ENCODE measurements at places on chromosomes 1 and 21.

- no peak for DNase-seq
Observed at GRCh38 chr1:182064611-182065010, 3.1 kb upstream of the ZNF648 start.

DNA sequence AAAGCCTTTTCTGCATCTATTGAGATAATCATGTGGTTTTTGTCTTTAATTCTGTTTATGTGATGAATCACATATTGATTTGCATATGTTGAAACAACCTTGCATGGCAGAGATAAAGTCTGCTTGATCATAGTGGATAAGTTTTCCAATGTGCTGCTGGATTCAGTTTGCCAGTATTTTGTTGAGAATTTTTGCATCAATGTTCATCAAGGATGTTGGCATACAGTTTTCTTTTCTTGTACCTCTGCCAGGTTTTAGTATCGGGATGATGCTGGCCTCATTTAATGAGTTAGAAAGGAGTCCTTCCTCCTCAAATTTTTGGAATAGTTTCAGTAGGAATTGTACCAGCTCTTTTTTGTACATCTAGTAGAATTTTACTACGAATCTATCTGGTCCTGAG lies 55.0 kb downstream of the COL24A1 start:
- DNase-seq, result no peak

GRCh38 chr1:175148068-175148467 lies 44.5 kb downstream of the KIAA0040 start:
- DNase-seq, result no peak

- DNase-seq, result no peak
Observed at GRCh38 chr1:156359973-156360372, 9.0 kb upstream of the RHBG start.

DNA sequence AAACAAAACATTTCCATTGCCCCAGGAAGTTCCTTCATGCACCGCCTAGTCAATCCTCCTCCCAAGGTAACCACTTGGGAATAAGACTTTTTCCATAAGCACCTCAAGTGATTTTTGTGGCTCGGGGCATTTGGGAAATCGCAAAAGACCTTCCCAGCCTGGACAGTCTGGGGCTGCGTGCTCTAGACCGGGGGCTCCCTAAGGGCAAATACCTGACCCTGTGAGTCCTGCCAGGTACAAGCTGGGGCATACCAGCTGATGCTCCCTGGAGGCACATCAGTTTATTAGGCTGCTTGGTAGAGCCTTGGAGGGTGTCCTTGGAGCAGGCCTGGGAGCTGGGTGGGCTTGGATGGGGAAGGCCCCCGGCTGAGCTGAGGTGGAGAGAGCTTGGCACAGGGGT lies 34.4 kb downstream of the ALPL start:
- DNase-seq, result no peak

DNA sequence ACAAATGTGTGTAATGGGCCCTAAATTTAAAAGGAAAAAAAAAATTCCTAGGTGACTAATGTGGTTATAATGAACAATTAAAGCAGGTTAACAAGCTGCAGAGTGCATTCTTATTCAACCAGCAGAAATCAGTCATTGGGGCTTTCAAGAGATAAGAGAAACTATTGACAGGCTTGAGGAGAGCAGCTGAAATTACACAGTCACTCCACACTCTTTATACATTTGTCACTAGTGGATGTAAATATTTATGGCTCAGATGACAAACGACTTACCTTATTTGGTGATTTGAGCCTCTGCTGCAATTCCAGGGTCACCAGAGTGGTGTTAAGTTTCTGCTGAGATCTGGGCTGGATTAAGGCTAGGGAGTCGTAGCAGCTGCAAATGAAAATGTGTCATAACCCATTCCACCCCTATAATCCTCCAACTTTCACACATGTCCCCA lies 896.3 kb downstream of the TTLL7 start:
- peak; percentile 45 for DNase-seq

DNA sequence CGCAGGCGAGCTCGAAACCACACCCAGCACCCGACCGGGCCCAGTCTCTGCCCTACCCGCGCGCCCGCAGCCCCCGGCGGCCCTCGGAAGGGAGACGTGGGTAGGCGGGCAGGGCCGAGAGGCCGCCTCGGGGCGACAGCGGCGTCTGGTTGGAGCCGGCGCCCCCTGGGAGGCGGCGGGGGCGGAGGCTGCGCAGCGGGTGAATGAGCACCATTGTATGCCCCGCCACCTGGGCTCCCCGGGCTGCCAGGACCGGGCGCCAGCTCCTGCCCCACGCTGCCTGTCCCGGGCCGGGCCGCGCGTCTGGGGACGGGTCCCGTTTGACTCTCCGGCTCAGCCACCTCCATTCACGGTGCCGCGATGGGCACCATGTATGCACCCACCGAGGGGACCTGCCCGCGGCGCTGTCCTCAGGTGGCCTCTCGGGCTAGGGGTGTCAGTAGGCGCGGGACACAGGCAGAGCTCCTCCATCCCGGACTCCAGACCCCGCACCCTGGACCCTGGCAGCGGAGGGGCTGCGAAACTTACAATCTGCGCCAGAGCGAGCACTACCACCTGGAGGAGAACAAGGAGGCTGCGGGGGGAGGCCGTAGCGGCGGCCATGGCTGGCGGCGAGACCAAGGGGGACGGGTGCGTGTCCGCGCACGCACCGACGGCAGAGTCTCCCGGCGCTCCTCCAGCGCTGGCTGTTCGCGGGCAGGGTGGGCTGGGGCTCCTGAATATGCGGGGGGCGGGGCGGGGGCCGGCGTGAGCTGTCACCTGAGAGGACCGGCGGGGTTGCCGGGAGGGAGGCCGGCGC lies at the start of gene COL9A2:
Gene COL9A2 (minus strand): TSS at position 692 of the 799 bp plus-strand sequence. CDS start 89 bp downstream, at position 603.
- no peak for DNase-seq

DNA sequence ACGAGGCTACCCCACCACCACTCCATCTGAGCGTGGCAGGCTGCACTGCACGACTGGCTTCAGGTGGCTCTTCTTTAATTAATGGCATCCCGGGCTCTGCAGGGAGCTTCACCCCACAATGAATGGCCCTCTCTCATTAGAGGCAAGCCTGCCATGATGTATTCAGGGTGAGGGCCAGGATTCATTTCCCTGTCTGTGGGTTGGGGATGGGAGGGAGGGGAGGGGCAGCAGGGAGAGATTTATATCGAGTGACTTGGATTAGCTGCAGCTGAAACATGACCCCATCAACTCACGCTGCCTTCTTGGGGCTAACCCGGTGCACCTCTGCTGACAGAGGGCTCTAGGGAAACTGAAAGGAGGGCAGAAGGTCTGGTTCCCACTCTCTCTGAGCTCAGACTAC lies 54.2 kb downstream of the ERI3 start:
- no peak for DNase-seq

DNA sequence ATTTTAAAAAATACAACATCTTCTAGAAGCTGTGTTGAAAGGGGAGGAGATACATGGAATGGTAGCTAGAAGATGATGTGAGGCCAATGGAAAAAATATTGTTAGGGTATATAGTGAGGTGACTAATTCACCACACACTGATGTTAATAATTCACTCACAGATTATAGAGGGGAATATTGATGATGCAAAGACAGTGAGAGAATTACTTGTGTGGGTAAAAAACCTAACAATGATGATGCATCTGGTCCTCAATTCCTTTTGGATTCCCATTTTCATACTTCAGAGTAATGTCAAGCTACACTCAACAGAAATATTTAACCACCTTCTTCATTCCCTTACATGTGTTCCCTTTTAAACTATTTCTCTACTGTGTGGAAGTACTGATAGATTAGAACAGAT lies 169.5 kb upstream of the DPYD start:
- no peak for DNase-seq

- no peak for DNase-seq
Observed at GRCh38 chr1:60670302-60670701, 412.1 kb upstream of the NFIA start.

DNA sequence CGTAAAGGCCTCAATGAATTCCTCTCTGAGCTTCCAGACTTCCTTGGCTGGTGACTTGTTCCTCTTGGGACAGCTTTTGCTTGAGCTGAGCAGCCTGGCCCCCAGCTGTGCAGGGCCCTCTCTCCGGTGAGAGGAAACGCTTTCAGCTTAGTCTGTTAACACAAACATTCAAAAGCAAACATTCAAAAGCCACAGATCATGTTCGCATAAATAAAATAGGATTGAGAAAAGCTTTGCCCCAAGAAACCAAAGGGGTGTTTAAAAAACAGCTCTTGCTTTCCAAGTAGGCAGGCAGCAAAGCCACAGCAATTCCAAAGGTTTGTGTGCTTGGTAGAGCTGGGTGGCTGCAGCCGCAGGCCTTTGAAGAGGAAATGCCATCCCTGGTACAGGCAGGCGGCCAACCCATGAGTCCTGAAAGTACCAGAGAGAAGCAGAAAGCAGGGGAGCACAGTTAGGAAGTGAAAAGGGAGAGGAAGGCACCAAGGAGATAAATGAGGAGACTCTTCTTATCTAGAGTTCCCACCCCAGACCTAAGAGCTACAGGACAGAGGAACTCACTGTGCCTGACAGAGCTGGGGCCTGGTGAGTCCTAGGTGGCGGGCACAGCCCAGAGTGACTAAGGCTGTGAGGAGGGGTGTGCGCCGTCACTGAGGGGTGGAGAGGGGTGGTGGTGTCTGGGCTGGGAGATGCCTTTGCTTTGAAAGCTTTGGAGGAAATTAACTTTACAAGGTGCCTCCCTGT lies 48.4 kb downstream of the CCN1 start:
- no peak for DNase-seq

DNA sequence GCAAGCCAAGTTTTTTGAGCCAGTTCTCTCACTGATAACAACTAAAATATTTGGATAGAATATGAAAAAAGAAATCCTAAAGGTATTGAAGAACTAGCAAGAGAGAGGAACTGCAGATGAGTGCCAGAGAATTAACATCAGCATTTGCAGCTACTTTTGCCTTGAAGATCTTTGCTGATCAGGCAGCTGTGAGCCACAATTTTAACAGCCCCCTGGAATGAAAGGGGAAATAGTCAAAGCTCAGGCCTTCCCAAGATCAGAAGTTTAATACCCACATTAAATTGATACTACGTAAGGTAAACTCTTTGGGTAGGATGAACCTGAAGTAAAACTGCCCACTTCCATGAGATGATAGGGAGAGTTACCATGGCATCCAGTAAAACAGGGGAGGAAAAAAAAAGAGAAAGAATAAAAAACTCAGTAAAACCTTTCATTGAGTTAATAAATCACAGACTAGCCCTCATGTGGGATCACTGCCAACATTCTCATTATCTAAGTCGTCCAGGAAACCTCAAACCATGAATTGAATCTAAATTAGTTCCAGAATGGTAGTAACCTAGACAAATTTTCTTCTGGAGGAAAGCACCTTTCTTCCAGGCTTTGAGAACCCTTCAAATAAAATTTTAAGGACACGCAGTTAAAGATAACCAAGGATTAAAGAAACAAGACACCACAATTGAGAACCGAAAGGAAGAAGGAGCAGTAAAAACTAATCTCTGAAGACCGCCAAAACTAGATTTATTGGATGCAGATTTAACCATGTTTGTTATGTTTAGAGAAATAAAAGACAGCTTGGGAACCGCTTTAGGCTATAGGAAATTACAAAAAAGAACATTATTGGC lies 28.3 kb downstream of the SCP2 start:
- no peak for DNase-seq

DNA sequence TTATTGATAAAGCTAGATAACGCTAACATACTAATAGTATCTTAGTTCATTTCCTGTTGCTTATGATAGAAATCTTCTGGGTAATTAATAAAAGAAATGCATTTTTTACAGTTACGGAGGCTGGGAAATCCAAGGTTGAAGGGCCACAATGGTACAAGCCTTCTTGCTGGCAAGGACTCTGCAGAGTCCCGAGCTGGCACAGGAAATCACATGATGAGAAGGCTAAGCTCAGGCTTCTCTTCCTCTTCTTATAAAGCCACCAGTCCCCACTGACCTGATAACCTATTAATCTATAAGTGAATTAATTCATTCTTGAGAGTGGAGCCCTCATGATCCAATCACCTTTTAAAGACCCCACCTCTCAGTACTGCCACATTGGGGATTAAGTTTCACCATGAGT lies 82.6 kb downstream of the GPR161 start:
- no peak for DNase-seq

DNA sequence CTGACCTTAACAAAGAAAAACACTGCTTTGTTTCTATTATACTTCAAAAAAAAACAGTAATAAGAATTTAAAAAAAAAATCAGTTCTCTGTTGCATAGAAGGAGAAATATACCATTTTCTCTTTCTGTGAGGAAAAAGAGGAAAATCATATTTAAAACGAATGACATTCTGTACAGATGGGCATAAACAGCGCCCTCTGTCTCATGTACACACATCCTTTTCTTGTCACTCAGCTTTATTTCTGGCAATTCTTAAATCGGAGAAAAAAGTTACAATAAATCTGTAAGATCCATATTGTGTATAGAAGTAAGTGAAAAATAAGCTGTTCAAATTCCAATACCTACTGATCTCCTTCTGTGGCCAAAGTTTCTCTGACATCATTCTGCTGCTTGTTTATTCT lies 245.4 kb downstream of the SMYD3 start:
- DNase-seq, result no peak

GRCh38 chr1:22738522-22738921 lies 27.9 kb downstream of the EPHB2 start:
- no peak for DNase-seq

GRCh38 chr1:35171579-35171978 lies 21.4 kb downstream of the SFPQ start:
- no peak for DNase-seq

GRCh38 chr1:183129921-183130690 lies 56.0 kb upstream of the LAMC2 start:
- no peak for DNase-seq

DNA sequence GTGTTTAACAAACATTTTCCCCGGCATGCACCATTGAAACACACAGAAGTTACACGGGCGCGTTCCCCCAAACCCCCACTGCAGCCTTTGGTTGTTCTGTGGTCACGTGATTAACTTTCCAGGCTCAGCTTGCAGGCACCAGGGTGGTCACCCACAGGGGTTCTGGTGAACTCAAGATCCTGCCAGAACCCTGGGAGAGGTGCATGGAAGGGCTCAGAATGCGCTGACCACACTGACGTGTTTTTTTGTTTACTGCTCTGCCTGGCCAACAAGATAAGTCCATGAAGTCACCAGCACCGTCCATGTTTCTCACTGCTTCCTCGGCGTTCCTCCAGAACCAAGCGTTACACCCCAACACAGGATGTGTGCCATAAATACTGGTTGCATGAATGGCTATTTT lies 229.5 kb upstream of the VAMP3 start:
- DNase-seq, result no peak

DNA sequence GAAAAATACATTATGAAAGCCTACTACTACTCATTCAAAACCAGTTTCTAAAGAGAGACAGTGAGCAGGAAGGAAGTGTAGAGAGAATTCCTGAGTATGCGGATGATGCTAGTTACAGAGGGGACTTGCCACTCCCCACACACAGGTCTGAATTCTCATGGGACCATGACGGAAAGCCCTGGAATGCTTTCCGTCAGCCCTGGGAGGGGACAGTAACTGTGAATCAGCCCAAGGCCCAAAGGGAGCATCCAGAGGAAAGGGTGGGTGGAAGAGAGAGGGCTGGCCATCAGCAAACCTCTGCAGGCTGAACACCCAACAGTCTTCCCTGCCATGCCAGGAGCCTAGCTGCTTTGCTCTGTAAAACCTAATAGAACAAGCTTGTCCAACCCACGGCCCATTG lies 36.4 kb downstream of the RCSD1 start:
- DNase-seq, result no peak
